ENCODE measurements at places on chromosomes 5 and 9. TPM values are rescaled to one million over a fixed set of nuclear protein-coding genes. Genes with fewer than 3 reads are reported as not detected.

Gene CD180
- 3.3 TPM for total RNA-seq

Gene TTF1
- 16.3 TPM for total RNA-seq

Gene S1PR3
- total RNA-seq: 36.4 TPM

DNA sequence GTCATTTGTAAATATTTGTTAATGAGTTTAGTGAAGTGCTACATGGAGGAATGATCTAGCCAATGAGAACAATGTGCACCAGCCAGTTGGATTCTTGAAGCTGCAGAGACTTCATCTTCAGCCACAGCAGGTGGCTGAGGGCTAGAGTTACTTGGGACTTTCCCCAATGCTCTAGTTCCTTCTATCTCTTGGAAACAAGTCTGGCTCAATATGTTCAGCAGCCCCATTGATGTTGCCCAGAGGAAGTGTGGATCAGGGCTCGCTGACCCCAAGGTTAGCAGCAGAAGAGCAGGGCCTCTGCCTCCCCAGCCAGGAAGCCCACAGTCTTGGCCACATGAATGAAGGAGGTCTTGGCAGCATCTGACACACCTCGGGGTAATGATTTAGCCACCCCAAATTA lies 117.5 kb downstream of the SLC1A3 start:
- DNase-seq: no peak
- no peaks in the 10 kb centered on the region for H3K36me3 ChIP-seq
- no peak overlapping the region for H3K4me3 ChIP-seq
- H3K4me1 ChIP-seq: no peaks in the 10 kb centered on the region
- H3K27ac ChIP-seq: no peak overlapping the region

Gene CPLANE1
- total RNA-seq: 23.3 TPM

GRCh38 chr5:93791518-93791972 lies 50.1 kb upstream of the POU5F2 start:
- H3K27ac ChIP-seq: no peak overlapping the region
- no peak overlapping the region for H3K4me3 ChIP-seq
- H3K36me3 ChIP-seq: no peaks in the 10 kb centered on the region

Gene UBE2QL1
- total RNA-seq: 0.31 TPM

DNA sequence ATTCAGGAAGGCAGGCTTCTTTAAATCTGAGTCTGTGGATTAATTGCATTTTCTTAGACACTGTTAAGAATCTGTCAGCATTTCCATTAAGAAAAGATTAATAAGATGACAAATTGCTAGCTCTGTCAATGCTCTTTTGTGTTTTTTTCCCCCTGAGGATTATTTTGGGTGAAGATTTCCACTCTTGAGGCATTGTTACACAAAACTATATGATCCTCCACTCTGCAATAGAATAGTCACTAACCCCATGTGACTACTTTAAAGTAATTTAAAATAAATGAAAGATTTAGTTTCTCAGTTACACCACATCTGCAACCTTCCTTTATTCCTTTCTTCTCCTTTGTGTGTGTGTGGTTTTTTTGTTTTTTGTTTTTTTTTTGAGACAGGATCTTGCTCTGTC lies 82.0 kb downstream of the ACER2 start:
- H3K4me1 ChIP-seq: no peaks in the 10 kb centered on the region
- DNase-seq: no peak
- no peak overlapping the region for H3K27ac ChIP-seq
- no peaks in the 10 kb centered on the region for H3K36me3 ChIP-seq
- no peak overlapping the region for H3K4me3 ChIP-seq

Gene PCDHB14
- 6.2 TPM for total RNA-seq

Gene HINT2
- total RNA-seq: 55.1 TPM

- no peaks in the 10 kb centered on the region for H3K27me3 ChIP-seq
- H3K4me3 ChIP-seq: no peak overlapping the region
- H3K36me3 ChIP-seq: no peaks in the 10 kb centered on the region
- H3K27ac ChIP-seq: no peak overlapping the region
- DNase-seq: no peak
Measured at GRCh38 chr5:86371061-86371460, 246.7 kb upstream of the COX7C start.

Gene KCTD16
- 2.5 TPM for total RNA-seq

Gene ECSCR
- total RNA-seq: 34.9 TPM

Gene KIF24
- total RNA-seq: 2.8 TPM

DNA sequence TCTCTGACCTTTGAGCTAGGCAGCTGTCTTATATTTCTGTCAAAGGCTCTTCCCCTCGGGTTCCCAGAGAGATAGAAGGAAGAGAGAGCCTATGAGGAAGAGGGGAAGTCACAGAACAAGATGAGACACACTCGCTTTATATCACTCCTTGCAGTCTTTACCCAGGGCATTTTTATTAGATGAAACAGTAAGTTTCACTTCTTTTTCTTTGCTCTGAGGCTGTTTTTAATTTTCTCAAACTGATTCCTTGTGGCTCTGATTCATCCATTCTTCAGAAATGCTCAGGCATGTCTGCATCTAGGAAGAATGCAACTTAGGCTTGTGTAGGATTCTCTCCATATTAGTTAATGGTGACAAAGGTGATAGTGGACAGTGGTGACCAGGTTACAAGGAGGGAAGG lies 132.9 kb upstream of the CHD1 start:
- H3K4me1 ChIP-seq: no peaks in the 10 kb centered on the region
- no peaks in the 10 kb centered on the region for H3K36me3 ChIP-seq
- no peak for DNase-seq

- H3K4me3 ChIP-seq: no peak overlapping the region
- no peak for DNase-seq
- H3K27ac ChIP-seq: no peak overlapping the region
- no peaks in the 10 kb centered on the region for H3K4me1 ChIP-seq
Measured at GRCh38 chr9:74334271-74334670, 162.9 kb upstream of the RORB start.

DNA sequence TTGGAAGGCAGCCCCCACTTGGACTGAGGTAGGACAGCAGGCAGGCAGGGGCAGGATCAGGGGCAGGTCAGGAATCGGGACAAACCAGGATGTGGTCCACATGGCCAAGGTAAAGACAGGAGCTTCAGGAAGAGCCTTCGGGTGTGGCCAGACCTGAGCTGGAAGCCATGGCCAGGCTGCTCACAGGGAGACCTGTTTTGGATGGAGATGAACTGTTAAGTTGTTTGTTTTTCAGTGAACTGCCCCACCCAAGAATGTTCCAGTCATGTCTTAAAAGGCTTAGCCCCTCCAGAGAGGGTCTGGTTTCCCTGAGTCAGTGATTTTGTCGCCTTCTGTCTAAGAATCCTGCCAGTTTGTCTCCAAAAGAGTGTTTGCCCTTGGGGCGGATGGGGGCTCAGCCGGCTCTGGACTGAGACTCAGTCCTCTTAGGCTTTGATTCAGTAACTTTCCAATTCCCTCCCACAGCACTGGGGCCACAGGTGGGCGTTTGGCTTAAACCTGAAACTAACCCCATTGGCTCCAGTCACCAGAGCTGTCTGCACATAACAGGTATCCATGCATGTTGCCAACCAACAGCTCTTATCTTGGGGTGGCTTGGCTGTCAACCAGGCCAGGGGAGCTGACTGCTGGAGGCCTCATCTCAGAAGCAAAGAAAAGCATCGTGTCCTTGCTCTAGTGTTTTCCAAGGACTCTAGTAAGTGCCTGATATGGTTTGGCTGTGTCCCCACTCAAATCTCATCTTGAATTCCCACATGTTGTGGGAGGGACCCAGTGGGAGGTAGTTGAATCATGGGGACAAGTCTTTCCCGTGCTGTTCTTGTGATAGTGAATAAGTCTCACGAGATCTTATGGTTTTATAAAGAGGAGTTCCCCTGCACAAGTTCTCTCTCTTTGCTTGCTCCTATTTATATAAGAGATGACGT lies 11.3 kb upstream of the ANKH start:
- H3K27ac ChIP-seq: no peak overlapping the region
- no peaks in the 10 kb centered on the region for H3K36me3 ChIP-seq
- no peaks in the 10 kb centered on the region for H3K27me3 ChIP-seq
- H3K4me3 ChIP-seq: no peak overlapping the region
- H3K4me1 ChIP-seq: no peaks in the 10 kb centered on the region

DNA sequence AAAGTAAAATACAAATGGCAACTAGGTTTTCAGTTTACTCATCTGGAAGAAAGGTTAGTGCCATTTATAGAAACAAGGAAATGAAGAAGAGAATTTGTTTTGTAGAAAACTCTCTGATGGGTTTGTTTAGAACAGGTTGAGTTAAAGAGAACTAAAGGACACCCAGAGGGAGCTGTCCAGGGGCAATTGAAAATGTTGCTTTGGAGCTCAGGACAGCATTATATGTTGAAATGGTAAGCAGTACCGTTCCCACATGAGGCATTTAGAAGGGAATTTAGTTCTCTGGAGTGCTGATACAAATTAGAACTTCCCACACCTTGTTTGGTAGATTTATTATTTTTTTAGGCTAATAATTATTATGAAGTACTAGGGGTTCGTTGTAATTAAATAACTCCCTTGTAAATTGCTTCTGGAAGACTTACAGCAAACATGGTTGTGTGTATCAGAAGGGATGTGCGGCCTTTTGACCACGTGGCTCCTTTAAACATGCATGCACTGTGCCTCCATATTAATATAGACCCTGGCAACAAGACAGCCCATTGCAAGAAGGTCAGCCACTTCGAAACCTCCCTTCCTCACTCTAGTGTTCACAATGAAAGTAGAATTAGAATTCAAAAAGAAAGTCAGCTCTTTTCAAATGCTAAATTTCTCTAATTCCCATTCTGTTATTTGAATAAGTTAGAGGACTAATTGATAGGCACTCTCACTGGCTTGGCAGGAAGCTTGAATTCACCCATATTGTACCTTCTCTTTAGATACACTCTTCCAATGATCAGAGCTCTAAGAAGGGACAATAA lies 71.7 kb downstream of the ZNF462 start:
- H3K27me3 ChIP-seq: no peaks in the 10 kb centered on the region
- peaks cover 45% of the 10 kb centered on the region for H3K36me3 ChIP-seq
- H3K4me3 ChIP-seq: no peak overlapping the region
- peaks cover 7% of the 10 kb centered on the region for H3K4me1 ChIP-seq
- no peak for DNase-seq

GRCh38 chr5:174097486-174098185 lies 52.1 kb downstream of the NSG2 start:
- no peaks in the 10 kb centered on the region for H3K36me3 ChIP-seq
- no peak overlapping the region for H3K27ac ChIP-seq
- H3K27me3 ChIP-seq: no peaks in the 10 kb centered on the region

GRCh38 chr5:161713042-161713441 lies 27.5 kb downstream of the GABRA6 start:
- H3K27me3 ChIP-seq: no peaks in the 10 kb centered on the region
- no peak overlapping the region for H3K4me3 ChIP-seq
- H3K36me3 ChIP-seq: no peaks in the 10 kb centered on the region
- H3K27ac ChIP-seq: no peak overlapping the region
- H3K4me1 ChIP-seq: no peaks in the 10 kb centered on the region

Gene PTPDC1
- 8.7 TPM for total RNA-seq

- H3K4me3 ChIP-seq: no peak overlapping the region
- H3K4me1 ChIP-seq: no peaks in the 10 kb centered on the region
- no peaks in the 10 kb centered on the region for H3K27me3 ChIP-seq
Measured at GRCh38 chr9:128250839-128251731, 24.7 kb downstream of the GOLGA2 start.

DNA sequence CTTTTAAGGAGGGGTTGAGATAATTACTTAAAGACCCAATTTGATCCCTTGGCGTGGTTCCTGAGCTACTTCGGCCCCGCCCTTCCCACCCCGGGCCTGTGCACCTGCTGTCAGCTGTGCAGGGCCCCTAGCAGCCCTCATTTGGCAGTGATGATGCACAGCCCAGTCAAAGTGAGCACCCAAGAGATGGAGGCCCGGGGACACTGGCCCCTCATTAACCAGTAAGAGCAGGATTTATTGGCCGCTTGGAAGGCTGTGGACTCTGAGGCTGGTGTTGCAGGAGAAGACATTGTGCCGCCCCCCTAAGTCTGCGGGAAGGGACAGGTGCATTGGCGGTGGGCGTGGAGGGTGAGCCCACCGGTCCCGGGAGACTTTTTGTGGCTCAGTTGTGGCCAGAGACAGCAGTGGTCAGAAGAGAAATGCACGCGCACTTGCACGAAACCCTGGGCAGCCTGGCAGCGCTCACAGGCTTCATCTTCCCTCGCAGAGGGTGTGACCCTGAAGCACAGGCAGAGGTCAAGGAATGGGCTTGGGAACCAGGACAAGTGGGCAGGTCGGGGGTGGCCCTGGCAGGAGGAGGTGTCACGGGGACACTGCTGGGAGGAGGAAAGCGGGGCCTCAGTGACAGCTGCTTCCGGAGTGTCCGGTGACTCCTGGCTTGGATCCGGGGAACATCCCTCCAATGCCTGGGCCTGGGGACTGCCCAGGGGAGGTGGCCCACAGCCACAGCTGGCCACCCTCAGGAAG lies 74.0 kb upstream of the RXRA start:
- H3K4me1 ChIP-seq: no peaks in the 10 kb centered on the region
- no peaks in the 10 kb centered on the region for H3K36me3 ChIP-seq
- DNase-seq: no peak
- no peak overlapping the region for H3K27ac ChIP-seq
- H3K4me3 ChIP-seq: no peak overlapping the region

Gene CDH10
- 0.13 TPM for total RNA-seq

Gene C5orf46
- total RNA-seq: not detected

DNA sequence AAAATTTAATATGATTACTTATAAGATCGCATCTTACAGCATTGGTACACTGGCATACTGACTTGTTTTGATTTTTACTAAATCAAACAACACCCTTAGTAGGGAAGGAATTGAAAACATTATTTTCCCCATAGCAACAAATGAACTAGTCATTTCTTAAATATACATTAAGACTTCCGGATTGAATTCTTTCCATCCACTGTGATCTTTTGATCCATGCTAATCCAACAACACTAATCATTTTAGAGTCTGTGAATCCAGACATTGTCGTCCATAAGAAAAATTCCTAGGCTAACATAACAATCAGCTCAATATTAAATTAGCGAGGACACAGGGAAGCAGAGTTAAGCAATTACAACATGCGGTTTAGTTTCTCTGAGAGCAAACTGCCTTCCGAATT lies 21.6 kb upstream of the ERAP1 start:
- H3K27me3 ChIP-seq: no peaks in the 10 kb centered on the region
- H3K36me3 ChIP-seq: no peaks in the 10 kb centered on the region
- no peak for DNase-seq
- H3K27ac ChIP-seq: no peak overlapping the region

Gene NKD2
- total RNA-seq: 14.1 TPM

DNA sequence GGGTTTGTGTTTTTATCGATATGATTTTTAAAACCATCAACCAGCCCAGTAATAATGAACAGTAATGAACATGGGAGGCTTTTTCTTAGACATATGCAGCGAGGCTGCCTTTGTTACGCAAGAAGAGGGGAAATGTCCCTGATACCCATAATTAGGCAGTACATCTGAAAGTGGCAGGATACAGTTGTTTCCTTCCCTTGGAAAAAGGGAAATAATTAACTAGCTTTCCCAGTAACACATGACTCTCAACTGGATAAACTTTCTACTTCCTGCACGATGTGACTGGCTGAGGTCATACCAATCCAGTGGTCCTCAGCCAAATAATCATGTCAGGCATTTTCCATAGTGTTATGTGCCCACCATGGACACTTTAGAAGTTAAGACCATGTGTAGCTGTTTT lies 431.6 kb upstream of the C9orf72 start:
- no peaks in the 10 kb centered on the region for H3K36me3 ChIP-seq
- no peaks in the 10 kb centered on the region for H3K4me1 ChIP-seq
- no peak for DNase-seq

- peaks cover 2% of the 10 kb centered on the region for H3K4me1 ChIP-seq
- no peak for DNase-seq
Measured at GRCh38 chr5:173326501-173326960, 1.7 kb downstream of the STC2 start.

Gene SETD9
- total RNA-seq: 9.3 TPM

- no peaks in the 10 kb centered on the region for H3K27me3 ChIP-seq
- H3K4me1 ChIP-seq: no peaks in the 10 kb centered on the region
- no peak for DNase-seq
- no peak overlapping the region for H3K4me3 ChIP-seq
- no peak overlapping the region for H3K27ac ChIP-seq
Measured at GRCh38 chr5:67050125-67050524, 146.5 kb downstream of the CD180 start.
